ENCODE measurements at places on chromosomes 5 and 9.
A peak's percentile ranks its signal among the peaks of the same experiment; 100 is the strongest.

DNA sequence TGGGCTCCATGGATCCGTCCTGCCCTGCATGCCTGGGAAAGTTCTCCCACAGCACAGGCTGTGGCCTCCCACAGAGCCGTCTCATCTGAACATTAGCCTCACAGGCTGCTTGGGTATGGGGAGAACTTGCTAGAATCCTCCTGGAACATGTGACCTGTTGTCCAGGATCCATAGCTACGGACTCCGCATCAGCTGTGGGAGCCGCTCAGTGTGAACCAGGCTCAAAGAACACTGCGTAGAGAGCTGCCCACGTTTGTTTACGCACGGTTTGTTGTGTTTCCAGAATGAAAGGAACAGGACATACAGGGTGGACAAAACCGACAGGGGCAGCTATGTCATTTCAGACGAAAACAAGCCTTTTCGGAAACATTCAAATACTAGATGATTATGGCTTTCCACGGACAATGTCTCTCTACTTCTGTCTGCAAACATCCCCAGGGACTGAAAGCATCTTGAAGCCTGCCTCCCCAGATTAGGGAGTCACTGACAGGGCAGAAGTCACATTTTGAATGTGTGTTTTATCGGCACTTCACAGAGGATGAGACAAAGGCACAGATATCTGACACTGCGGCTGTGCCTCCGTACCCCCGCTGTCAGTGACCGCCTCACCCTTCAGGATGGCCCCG, 390.3 kb downstream of the GADD45G start:
- DNase-seq: no peak

- DNase-seq: no peak
Measured at GRCh38 chr9:133058550-133059320, 3.0 kb upstream of the CEL start.

DNA sequence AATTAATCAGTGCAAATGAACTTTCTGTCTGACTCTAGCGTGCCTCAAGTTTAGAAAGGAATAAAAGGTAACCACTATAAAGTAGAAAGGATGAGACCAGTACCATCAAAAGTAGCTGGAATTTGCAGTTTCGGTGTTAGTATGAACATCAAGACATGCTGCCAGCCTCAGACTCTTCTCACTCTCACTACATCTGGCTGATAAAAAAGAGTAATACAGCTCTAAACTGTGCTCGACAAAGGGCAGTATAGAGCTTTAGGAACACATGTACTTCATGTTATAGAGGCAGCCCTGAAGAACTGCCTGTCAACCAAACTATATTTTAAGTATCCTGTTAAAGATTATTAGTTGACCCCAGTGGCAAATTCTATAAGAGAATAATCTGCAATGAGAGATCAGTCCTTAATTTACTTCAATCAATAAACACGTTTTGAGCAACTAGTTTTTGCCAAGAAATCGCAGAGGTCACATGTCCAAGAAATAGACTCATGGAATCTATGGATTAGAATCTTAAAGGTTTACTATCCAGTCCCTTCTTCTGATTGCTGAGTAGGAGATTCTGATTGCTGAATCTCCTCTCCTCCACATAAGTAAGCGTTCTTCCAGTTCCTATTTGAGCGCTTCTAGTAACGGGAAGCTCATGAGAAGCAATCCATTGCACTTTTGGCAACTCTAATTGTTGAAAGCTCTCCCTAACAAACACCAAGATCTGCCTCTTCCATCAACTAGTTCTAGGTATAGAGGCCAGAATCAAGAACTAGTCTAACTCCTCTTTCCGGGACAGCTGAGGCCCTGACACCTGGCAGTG, 941 bp downstream of the XPA start:
- no peak for DNase-seq

DNA sequence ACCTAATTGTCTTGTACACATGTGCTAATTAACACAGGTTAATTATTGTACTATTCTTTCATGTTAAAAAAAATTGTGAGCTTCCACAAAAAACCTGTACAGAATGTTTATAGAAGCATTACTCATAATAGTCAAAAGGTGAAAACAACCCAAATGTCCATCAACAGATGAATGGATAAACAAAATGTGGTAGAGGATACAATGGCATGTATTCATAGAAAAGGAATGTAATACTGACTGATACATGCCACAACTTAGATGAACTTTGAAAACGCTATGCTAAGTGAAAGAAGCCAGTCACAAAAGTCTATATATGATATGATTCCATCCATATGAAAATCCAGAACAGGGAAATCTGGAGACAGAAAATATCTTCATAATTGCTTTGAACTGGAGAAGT, 25.6 kb downstream of the RRAGA start:
- DNase-seq: no peak

- no peak for DNase-seq
Measured at GRCh38 chr9:108967916-108968315, 33.7 kb downstream of the ABITRAM start.

DNA sequence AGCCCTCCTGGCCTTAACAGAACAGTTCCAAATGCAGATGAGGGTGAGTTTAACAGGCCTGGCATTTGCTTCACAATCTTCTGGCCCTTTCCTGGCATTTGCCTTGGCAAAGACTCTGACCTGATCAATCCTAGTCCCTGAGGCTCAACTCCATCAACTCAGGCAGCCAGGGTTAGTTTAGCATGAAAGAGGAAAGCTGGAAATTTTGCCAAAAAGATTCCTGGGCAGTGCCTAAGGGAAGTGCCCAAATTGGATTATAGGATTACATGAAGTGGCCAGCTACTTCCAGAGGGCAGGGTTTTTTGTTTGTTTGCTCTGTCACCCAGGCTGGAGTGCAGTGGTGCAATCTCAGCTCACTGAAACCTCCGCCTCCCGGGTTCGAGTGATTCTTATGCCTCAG, 36.8 kb downstream of the PCDHAC2 start:
- no peak for DNase-seq

- no peak for DNase-seq
Measured at GRCh38 chr5:59654691-59655090, 238.8 kb downstream of the PDE4D start.

GRCh38 chr5:352639-353611, 31.4 kb downstream of the AHRR start:
- no peak for DNase-seq

DNA sequence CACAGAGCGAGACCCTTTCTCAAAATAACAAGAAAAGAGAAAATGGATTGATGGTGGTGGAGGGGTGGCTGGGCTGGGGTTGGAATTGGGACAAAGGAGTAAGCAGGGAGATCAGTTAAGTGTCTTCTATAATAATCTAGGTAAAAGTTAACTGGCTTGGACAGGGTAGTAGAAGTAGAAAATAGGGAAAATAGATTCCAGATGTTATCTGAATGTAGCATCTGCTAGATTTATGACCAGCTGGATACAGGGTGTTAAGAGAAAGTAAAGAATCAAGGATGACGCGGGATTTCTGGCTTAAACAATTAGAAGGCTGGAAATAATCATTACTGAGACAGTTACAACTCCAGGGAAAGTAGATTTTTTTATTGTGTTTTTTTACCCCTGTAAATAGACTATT, 13.0 kb downstream of the PPP6C start:
- no peak for DNase-seq

- DNase-seq: no peak
Measured at GRCh38 chr5:126490167-126490940, 67.1 kb downstream of the GRAMD2B start.

- DNase-seq: no peak
Measured at GRCh38 chr9:94679587-94679986, 40.3 kb upstream of the FBP1 start.

- DNase-seq: peak; percentile 27
Measured at GRCh38 chr5:28369418-28369817, 1331.0 kb upstream of the CDH9 start.

GRCh38 chr5:124686239-124687004, 60.0 kb downstream of the ZNF608 start:
- DNase-seq: no peak

GRCh38 chr5:129459777-129460671, at the start of gene ADAMTS19:
ADAMTS19 (plus strand) TSS chr5:129460298; CDS start chr5:129460392, 94 bp downstream.
- no peak for DNase-seq

DNA sequence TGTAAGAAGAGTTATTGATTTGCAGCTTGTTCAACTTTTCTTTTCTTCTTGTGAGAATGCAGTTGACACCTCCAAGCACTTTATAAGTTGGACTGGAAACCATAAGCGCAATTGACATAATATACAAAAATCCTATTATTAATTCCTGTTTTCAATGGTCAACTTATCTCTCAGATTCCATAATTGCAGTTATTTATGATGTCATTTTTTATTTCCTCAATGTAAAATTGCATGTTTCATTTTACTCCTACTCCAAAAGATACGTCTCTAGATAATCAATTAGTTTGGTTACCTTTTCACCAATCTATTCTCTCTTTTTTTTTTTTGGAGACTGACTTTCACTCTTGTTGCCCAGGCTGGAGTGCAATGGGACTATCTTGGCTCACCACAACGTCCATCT, 1416.1 kb upstream of the CDH6 start:
- DNase-seq: no peak

DNA sequence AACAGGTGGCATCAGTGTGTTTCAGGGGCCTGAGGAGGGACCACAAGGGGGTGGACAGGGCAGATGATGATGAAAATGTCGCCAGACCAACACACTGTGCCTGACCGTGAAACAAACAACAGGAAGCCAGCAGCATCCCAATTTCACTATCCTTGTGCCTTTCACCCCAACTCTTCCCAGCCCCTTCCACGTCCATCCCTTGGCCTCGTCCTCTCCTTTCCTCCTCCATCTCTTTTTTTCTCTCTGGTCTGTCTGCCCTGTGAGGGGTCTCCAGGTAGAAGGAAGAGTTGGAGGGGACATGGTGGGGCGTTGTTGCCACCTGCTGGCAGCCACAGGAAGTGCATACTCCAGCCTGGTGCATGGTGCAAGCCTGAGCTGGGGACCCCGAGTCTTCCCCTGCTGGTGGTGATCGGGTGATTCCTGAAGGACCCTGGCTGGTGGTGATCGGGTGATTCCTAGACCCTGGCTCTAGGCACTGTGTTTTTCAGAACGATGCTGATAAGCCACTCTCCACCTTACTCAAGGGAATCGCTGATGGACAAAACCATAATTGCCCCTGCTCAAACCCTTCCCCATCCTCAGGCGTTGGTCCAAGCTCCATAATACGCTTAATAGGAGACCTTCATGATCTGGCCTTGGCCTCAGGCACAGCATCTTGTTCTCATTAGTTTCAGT, 21.7 kb upstream of the NSD1 start:
- DNase-seq: no peak

DNA sequence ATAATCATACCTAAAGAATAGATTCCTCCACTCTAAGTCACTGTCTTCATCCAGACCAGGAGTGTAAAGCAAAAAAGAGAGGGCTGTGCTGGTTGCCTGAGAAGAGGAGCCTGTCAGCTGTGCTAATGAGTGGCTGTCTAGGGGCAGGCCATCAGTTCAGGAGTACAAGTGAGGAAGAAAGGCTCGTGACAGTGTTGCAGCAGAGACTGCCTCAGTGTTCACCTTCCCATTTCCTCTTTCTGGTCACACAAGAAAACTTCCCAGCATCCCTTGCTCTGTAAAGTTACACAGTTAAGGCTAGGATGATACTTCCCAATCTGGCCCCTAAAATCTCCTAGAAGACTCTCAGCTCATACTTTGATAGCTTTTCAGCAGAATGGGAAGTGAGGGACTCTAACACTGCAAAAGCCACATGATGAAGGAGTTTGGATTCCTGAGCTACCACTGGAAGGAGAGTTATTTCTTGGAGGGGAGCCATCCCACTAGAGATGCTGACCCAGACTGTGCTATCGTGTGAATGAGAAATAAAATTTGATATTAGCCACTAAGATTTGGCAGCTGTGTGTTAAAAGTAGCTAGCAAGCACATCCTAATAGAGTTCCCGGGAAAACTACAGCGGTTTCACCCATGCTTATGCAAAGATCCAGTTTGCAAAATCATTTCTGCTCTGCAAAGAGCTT, 67.1 kb downstream of the ADAMTS12 start:
- DNase-seq: no peak

GRCh38 chr9:7592321-7593316, 207.0 kb downstream of the DMAC1 start:
- DNase-seq: no peak

GRCh38 chr9:123658792-123659191, 271.1 kb downstream of the DENND1A start:
- DNase-seq: no peak

- no peak for DNase-seq
Measured at GRCh38 chr9:106830527-106831150, 32.3 kb upstream of the ZNF462 start.

- DNase-seq: no peak
Measured at GRCh38 chr5:120790339-120790738, 326.2 kb downstream of the PRR16 start.

GRCh38 chr9:93826209-93826608, 128.9 kb downstream of the BARX1 start:
- no peak for DNase-seq

DNA sequence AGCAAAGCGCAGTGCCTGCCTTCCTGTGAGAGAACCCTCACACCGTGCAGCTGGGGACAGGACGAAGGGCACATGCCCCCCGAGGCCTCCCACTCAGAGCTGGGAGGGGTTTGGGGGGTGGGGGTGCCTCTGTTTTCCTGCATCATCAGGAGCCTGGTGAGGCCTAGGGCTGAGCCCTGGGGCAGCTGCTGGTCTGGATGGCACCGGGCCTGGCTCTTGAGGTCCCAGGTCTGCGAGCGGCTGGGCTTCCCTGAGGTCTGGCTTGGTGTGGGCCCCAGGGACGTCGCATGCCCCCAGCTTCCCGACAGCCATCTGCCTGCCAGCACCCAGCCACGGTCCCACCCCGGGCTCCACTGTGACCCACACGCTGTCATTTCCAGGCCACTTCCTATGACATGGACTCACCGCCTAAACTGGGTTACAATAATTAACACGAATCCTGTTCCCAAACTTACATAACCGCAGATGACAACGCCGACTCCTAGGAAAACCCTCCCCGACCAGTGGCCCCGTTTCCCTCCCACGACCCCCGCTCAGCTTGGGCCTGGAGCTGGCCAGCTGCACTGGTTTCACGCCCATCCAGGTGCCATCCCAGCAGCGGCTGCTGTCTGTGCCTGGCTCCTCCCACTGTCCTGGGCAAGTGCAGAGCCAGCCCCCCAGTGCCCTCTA, 8.7 kb downstream of the NACC2 start:
- no peak for DNase-seq

DNA sequence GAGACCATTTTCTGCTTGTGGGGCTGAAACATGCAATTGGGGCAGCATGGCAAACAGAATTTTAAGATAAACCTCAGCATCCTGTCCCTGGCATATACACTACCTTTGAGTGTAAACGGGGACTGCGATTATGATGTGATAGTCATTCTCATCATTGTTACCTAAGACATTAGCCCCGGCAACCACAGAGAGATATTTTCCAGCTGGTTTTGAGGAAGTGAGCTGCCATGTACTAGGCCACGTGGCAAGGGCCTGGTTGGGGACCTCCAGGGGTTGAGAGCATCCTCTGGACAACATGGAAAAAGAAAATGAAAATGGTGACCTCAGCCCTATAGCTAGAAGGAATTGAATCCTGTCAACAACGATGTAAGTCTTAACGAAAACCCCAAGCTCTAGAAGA, 623.6 kb upstream of the CDH18 start:
- no peak for DNase-seq

DNA sequence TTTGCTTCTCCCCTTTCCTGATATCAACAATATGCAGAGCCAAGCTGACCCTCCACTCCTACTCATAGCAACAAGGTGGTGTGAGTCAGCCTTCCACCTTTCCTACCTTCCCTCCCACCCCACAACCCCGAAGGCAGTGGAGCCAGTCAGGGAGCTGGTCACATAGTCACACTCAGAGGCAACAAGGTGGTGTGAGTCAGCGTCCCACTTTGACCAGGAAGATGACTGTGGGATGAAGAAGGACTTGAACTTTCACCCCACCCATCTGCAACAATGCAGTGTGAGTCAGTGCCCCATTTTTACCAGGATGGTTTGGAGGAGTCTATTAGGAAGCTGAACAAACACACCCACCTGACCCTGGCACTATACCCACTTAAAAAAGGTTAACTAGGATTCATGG, 30.1 kb upstream of the ZNF782 start:
- DNase-seq: peak; percentile 82

Data from HS-27A (cell line).